Vagina (tissue), 2 donors: ENCODE measurements at places on chromosomes 3 and 15. TPM values are rescaled to one million over a fixed set of nuclear protein-coding genes. Genes with fewer than 3 reads are reported as not detected.
A peak's percentile ranks its signal among the peaks of the same experiment; 100 is the strongest.

- H3K27ac ChIP-seq: no peak overlapping the region
- H3K36me3 ChIP-seq: no peaks in the 10 kb centered on the region
- no peak for DNase-seq
Measured at GRCh38 chr3:154931484-154931883, 148.6 kb upstream of the MME start.

- no peaks in the 10 kb centered on the region for H3K27me3 ChIP-seq
- H3K4me1 ChIP-seq: no peaks in the 10 kb centered on the region
- H3K4me3 ChIP-seq: no peak overlapping the region
- no peak for DNase-seq
- no peaks in the 10 kb centered on the region for H3K36me3 ChIP-seq
Measured at GRCh38 chr3:43632986-43633385, 11.2 kb upstream of the ANO10 start.

GRCh38 chr3:101836652-101837598, 12.4 kb upstream of the NFKBIZ start:
- no peaks in the 10 kb centered on the region for H3K4me1 ChIP-seq
- H3K4me3 ChIP-seq: no peak overlapping the region
- DNase-seq: no peak
- H3K27me3 ChIP-seq: no peaks in the 10 kb centered on the region
- H3K36me3 ChIP-seq: no peaks in the 10 kb centered on the region

- no peaks in the 10 kb centered on the region for H3K27me3 ChIP-seq
- DNase-seq: peak; percentile 67
- no peaks in the 10 kb centered on the region for H3K4me1 ChIP-seq
- no peak overlapping the region for H3K4me3 ChIP-seq
- H3K36me3 ChIP-seq: no peaks in the 10 kb centered on the region
Measured at GRCh38 chr3:45776611-45777010, 19.7 kb downstream of the SLC6A20 start.

DNA sequence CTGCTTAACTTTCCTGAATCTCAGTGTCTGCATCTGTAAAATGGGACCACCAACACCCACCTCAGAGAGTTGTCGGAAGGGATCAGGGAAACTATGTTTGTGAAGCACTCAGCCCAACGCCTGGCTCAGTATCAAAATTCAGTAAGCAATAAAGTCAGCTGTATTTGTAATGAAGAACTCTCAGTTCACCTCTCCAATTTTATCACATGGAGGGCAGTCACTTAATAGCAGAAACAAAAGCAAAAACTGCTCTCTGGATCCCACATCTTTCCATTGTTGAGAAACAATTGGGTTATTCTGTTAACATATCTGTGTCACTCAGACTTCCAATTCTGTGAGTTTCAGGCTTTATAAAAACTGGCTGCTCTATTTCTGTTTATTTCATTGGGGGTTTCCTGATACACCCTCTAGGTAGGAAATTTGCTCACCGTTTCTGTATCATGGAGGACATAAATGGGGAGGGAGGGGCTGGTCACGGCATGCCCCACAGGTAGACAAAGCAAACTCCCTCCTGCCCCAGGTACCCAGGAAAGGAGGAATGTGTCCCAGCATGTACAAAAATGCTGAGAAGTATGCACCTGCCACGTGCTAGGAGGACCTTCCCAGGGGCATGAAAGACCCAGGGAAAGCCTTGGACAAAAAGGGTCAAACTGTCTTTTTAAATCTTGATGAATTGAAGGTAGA, 81.4 kb upstream of the LMOD3 start:
- no peak overlapping the region for H3K27ac ChIP-seq
- H3K36me3 ChIP-seq: no peaks in the 10 kb centered on the region
- H3K27me3 ChIP-seq: no peaks in the 10 kb centered on the region
- H3K4me3 ChIP-seq: no peak overlapping the region
- DNase-seq: no peak

GRCh38 chr15:25587616-25588340, 149.0 kb upstream of the UBE3A start:
- no peaks in the 10 kb centered on the region for H3K4me1 ChIP-seq
- no peak for DNase-seq
- H3K36me3 ChIP-seq: no peaks in the 10 kb centered on the region
- H3K27ac ChIP-seq: no peak overlapping the region
- H3K27me3 ChIP-seq: no peaks in the 10 kb centered on the region

The RPP14 gene
- total RNA-seq: 16.9 TPM

The PP2D1 gene
- total RNA-seq: not detected

The PRKAR2A gene
- 23.8 TPM for total RNA-seq

The PLA1A gene
- total RNA-seq: 1.7 TPM

The LIPC gene
- total RNA-seq: not detected

The GOLGA6B gene
- not detected for total RNA-seq
